Retina (tissue), 1 donor: ENCODE measurements at places on chromosomes 7 and 10.

DNA sequence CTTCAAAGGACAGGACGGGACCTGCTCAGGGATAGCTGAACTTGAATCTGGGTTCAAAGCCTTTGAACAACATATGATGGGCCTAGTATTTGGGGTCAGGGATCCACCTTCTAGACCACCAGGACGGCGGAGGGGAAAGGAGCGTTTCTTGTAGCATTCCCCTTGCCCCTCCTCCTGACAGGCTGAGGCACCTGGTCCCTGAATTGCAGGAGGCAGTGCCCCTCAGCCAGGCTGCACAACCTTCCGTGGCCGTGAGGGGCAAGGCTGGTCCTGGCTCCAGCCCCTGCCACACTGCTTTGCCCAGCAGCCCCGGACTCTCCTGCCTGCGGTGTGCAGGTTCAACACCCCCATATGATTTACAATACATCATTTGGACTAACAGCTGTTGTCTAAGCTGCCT is 58.1 kb downstream of the INSIG1 start:
- DNase-seq: no peak

DNA sequence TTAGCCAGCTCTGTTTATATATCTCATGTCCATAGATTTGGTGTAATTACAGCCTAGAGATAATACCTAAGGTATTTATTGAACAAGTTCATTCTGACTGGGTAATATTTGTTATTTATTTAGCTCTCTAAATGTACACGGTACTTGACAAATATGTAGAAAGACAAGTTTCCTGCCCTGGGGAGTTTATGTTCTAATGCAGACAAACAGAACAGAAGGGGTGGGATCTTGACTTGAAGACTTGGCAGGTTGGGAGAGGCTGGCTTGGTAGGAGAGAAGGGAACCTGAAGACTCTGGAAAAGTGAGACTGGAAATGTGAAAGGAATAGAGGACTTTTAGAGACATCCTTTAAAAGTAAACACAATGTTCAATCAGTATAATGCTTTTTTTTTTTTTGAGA is 97.7 kb upstream of the CDK6 start:
- DNase-seq: no peak

DNA sequence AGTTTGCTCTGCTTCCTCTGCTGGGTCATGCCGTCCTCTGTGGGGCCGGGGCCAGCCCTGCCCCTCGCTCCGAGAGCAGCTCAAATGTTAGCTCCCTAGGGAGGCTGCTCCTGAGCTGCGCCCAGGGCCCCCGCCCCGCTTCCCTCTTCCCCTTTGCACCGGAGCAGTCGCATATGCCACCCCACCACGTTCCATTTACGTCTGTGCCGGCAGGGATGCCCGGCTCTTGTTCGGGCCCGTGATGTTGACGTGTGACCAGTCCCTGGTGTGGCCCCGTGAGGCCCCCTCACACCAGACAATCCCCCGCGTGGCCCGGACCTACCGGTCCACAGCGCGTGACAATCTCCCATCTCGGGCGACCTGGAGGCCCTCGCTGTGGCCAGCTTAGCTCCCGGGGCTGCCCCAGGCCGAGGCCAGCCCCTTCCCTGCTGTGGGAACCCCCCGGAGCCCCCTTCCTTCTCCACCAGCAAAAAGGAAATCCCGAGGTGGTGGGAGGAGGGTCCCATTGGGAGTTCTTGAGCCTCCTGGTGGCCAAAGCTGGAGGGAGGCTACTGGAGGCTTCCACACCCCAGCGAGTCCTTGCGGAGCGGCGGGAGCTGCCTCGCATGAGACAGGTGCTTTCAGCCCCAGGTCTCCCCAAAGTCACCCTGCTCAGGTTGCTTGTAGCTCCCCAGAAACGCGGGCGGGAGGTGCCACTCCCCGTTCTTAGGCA is 15.2 kb downstream of the FAM20C start:
- DNase-seq: no peak

- DNase-seq: no peak
Observed at GRCh38 chr10:93598157-93598556, 2.9 kb downstream of the RBP4 start.

GRCh38 chr10:110632591-110633215 is 11.4 kb upstream of the RBM20 start:
- DNase-seq: no peak

DNA sequence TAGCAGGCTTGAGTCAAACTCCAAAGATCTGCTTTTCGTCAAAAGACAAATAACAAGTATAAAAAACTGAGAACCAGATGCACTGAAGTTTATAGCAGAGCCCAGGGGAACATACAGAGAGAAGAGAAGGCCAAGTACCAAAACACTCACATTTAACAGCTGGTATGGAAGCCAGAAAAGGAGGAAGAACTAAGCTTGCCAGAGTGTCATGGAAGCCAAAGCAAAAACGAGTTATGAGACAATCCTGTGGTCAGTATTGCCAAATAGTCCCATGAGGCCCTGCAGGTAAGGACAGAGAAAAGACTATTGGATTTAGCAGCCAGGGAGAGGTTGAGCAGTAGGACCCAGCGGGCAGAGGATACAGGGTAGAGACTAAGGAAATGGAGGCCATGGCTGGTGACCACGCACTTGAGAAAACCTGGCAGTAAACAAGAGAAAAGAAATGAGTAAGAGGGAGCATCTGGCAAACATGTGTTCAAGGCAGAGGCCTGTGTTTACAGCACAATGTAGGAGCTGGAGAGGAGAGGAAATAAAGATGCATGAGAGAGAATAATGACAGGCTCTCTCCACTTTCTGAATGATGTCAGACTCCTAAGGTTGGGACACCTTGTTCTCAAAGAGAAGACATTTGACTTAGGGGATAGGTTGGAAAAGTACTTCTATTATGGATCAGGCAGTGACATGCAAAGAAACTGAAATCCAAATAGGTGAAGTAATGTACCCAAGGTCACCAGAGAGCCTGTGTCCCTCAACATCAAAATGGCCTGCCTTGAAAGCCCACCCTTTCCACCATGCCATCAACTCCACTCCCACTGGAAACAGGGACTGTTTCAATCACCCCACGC is 9.1 kb downstream of the CREB3L2 start:
- DNase-seq: no peak

DNA sequence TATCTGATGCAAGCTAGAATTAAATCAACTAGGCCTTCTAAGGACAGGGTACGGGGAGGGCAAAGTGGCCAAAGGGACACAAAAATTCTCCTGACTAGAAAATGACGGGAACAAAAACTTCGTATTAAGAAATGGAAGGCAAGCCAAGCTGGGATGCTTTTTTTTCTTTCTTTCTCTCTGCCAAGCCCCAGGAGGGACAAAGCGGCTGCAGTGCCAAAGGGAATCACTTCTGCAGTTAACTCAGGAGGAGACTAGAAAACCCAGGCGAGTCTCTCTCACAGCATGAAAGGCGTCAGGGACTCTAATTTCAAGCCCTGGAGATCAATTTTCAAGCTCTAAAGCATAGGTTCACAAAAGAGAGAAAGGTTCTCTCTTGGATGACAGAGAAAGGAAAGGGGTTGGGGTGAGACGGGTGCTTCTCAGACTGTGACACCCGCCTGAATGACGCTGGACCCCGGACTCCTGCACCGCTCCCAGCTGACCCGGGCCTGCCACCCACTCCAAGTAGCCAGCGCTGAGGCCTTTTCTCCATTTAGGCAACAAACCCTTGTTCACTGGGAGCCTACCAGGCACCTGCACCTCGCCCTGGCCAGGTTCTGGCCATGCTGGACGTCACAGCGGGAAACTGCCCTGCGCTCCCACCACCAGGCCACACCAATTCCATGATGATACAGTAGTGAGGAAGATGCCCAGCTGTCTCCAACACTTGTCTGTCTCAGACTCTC is 56.5 kb downstream of the KIAA1549 start:
- peak; percentile 66 for DNase-seq

- DNase-seq: no peak
Observed at GRCh38 chr7:46047581-46047980, 126.5 kb upstream of the IGFBP3 start.

DNA sequence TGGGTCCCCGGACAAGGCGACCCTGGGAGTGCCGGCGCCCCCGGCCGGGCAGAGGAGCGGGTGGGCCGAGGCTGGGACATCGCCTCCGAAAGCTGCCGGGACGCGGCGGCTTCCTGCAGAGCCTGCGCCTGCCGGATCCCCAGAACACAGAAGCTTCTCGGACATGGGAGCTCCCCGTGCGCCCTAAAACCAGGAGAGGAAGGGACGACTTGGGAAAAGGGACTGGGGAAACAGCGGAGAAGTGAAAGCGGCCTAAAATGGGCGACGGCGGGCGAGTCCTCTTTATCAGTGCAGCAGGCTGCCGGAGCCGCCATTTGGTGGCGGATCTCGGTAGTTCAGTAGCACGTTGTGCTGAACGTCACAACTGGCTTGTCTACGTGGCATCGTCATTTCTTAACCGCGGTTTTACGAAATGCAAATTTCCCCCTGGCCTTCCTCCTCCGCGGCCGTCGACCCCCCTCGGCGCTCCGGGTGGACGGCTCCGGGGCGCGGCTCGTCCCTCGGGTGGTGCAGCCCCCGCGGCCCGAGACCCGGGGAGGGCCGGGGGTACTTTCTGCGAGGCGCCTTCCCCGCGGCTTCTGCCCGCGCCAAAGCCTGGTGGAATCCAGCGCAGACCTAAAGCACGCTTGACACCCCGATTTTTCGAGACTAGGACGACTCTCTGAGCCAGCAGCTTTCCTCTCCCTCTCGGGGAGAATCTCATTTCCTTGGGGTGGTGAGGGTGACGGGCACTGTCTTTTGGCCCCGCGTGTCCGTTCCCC is 9.9 kb upstream of the SPAG6 start:
- peak; percentile 90 for DNase-seq

GRCh38 chr7:66464059-66464458 is 164.6 kb upstream of the KCTD7 start:
- no peak for DNase-seq

- DNase-seq: no peak
Observed at GRCh38 chr7:75657866-75658265, 80.9 kb downstream of the HIP1 start.

DNA sequence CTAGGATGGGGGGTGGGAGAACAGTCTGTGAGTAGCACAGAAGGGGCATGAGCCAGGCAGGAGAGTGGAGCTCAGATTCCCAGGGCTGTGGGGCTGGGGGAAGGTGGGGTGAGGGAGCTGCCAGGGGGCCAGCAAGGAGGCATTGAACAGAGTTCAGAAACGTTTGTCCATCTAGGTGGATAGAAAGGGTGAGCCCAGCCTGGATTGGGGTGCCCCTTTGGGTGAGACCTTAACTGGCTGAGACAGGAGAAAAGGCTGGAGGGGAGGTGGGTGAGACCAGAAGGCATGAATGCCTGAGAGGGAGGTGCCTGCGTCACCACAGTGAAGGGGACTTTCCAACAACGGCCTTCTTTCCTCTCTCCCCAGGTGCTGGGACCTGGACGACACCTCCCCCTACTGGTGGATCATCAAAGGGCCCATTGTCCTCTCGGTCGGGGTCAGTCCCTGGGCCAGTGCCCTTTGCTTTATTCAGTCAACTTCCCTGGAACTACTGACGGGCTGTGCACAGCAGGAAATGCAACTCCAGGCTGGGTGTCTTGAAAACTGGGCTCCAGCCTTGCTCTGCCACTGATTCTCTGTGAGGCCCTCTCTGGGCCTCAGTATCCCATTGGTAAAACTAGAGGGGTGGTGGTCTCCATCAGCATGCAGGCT is 11.0 kb downstream of the GHRHR start:
- DNase-seq: peak; percentile 56

DNA sequence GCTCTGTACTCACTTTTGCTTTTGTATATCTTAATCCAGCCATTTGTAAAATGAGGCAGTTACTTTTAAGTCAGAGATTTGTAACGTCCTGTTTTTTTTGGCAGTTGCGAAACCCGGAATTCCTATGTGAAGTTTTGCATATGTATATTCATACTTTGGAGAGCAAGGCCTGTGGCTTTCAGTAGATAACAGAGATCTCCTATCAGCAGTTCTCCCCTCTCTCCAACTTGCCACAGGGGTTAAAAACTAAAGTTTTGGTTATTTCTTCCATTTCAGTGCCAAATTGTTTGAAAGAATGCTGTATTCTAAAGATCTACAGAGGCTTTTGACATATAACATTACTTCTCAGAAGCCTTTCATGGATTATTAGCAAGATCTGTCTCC is 102.4 kb downstream of the EXOC4 start:
- no peak for DNase-seq
